ENCODE measurements at places on chromosomes 12 and 14. TPM values are rescaled to one million over a fixed set of nuclear protein-coding genes. Genes with fewer than 3 reads are reported as not detected.

PLA2G1B gene
- total RNA-seq: not detected

PDE3A gene
- total RNA-seq: 9.9 TPM

MAX gene
- total RNA-seq: 64.3 TPM

AVPR1A gene
- total RNA-seq: not detected

RFLNA gene
- 0.41 TPM for total RNA-seq

FOXN3 gene
- 18.8 TPM for total RNA-seq

SART3 gene
- total RNA-seq: 25.9 TPM

DPF3 gene
- total RNA-seq: 6.2 TPM

RAD52 gene
- 12.5 TPM for total RNA-seq

FAM161B gene
- 4.3 TPM for total RNA-seq

KRT5 gene
- not detected for total RNA-seq

CCDC184 gene
- total RNA-seq: 0.41 TPM

COCH gene
- 1.8 TPM for total RNA-seq

KRT83 gene
- total RNA-seq: not detected
